ENCODE measurements at places on chromosomes 12 and 14.

DNA sequence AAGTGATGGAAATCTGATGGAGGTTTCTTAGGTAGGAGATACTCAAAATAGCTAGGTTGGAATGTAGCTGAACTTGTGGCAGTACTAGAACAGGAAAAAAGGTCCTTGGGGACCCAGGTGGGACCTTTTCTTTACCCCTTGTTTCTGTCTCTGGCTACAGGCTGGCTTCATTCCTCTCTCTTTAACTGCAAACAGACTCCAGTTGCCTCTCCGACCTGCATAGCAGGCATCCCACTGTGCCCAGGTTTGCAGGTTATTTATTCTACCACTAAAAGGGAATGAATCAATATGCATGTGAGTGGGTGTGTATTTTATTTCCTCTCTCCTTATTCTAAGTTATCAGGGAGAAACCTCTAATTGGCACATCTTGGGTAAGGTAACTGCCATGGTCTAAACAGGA lies 758.1 kb downstream of the MED13L start:
- no peak for DNase-seq

GRCh38 chr14:78508023-78508422 lies 337.9 kb downstream of the NRXN3 start:
- no peak for DNase-seq

- DNase-seq = peak; percentile 53
Measured at GRCh38 chr14:105093038-105093430, 27.8 kb upstream of the GPR132 start.

- no peak for DNase-seq
Measured at GRCh38 chr12:79874665-79875064, 60.2 kb downstream of the PPP1R12A start.

GRCh38 chr12:33752854-33753253 lies 269.4 kb upstream of the ALG10 start:
- DNase-seq = no peak

- DNase-seq = no peak
Measured at GRCh38 chr12:106791531-106791930, 17.0 kb downstream of the RIC8B start.

Measured in activated T-helper 1 cell treated with Interleukin-2 at 50 U/mL for 16 hours (primary cell).